Natural killer cell (primary cell): ENCODE measurements at places on chromosomes 5 and 9. TPM values are rescaled to one million over a fixed set of nuclear protein-coding genes. Genes with fewer than 3 reads are reported as not detected.
A peak's percentile ranks its signal among the peaks of the same experiment; 100 is the strongest.

GRCh38 chr9:134425812-134426211 is 99.6 kb downstream of the RXRA start:
- H3K4me1 ChIP-seq = no peaks in the 10 kb centered on the region
- peaks cover 10% of the 10 kb centered on the region for H3K36me3 ChIP-seq
- DNase-seq = no peak
- no peak overlapping the region for H3K27ac ChIP-seq
- no peak overlapping the region for H3K4me3 ChIP-seq
- no peaks in the 10 kb centered on the region for H3K27me3 ChIP-seq

- H3K36me3 ChIP-seq = no peaks in the 10 kb centered on the region
- H3K27ac ChIP-seq = no peak within 1 kb of the TSS
- H3K4me1 ChIP-seq = no peaks in the 10 kb centered on the region
- H3K4me3 ChIP-seq = no peak within 1 kb of the TSS
Observed at GRCh38 chr9:135561391-135562234, at the start of gene PAEP. TSS of gene PAEP (plus strand) at chr9:135561756.

DNA sequence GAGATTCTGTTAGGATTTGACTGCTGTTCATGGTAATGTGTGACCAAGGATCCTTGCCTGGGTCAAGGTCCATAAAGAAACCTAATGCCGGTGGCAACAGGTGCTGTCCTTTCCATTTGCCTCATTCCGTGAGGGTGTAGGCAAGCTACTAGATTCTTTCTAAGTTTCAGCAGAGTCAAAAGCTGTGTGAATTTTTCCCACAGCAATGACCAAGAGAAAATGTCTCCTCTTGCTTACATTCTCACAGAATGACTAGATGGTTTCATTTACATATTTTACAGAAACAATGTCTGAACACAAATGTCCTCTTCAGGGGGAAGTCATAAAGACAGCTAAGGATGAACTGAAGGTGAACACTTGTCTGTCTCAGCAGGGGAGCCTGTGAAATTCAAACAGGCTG is 75.3 kb upstream of the SV2C start:
- no peak overlapping the region for H3K27ac ChIP-seq
- no peak for DNase-seq
- no peaks in the 10 kb centered on the region for H3K36me3 ChIP-seq
- no peaks in the 10 kb centered on the region for H3K27me3 ChIP-seq
- no peaks in the 10 kb centered on the region for H3K4me1 ChIP-seq

DNA sequence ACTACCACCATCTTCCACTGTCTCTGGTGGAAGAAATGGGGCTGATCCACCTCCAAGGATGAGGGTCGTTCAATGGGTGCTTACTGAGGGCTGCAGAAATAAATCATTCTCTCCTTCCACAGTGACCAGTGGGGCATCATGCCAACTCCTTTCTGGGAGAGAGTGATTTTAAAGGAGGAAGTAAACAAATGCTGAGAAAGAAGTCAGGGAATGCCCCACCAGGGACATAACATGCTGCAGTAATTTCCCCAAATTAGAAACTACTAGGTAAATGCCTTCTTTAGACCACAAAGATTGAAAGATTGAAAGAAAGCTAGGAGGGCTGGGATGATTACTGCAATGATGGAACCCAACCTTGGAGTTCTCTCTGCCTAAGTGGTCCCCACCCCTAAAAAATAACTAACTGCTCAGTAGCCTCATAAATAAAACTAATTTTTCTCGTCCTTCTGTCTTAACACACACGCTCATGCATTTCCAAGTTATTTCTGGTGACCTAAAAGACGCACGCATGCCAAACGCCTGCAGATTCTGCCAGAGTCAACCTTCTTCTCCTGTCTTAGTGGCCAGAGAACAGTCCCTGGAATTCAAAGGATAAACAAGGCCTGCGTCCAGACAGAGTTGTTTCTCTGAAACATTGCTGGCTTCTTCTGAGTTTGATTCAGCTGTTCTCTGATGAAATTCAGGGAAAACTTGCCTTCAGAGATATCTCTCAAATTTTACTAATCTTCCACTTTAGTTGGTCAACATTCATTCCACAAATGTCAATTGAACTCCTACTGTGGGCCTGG is 250.0 kb downstream of the NR3C1 start:
- no peak overlapping the region for H3K4me3 ChIP-seq
- H3K27ac ChIP-seq = no peak overlapping the region
- no peak for DNase-seq
- H3K36me3 ChIP-seq = peaks cover 18% of the 10 kb centered on the region

GRCh38 chr5:117103703-117104102 is 529.1 kb upstream of the SEMA6A start:
- H3K4me1 ChIP-seq = no peaks in the 10 kb centered on the region
- DNase-seq = no peak
- H3K36me3 ChIP-seq = no peaks in the 10 kb centered on the region
- H3K4me3 ChIP-seq = no peak overlapping the region
- H3K27me3 ChIP-seq = no peaks in the 10 kb centered on the region

DNA sequence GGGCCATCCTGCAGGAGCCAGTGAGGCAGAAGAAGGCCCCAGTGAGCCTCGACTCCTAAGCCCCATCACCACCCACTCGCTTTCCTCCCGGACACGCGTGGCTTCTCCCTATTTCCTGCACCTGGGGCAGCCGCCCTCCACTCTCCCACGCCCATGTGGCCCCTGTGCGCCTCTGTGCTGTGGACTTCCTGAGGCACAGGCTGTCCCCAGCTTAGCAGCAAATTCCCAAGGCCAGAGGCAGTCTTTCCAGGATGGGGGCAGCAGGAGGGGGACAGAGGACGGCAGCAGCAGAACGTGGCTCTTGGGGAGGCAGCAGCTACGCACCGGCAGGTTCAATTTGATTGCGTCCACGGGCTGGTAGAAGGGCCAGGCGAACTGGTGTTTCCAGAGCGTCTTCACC is 14.9 kb downstream of the BRD3 start:
- peaks cover 45% of the 10 kb centered on the region for H3K36me3 ChIP-seq
- H3K27me3 ChIP-seq = no peaks in the 10 kb centered on the region
- H3K4me3 ChIP-seq = no peak overlapping the region
- peaks cover 19% of the 10 kb centered on the region for H3K4me1 ChIP-seq
- DNase-seq = no peak
- no peak overlapping the region for H3K27ac ChIP-seq

GRCh38 chr9:93952119-93952783 is 2.9 kb downstream of the BARX1 start:
- no peak overlapping the region for H3K27ac ChIP-seq
- peaks cover 50% of the 10 kb centered on the region for H3K4me1 ChIP-seq
- H3K4me3 ChIP-seq = no peak overlapping the region

DNA sequence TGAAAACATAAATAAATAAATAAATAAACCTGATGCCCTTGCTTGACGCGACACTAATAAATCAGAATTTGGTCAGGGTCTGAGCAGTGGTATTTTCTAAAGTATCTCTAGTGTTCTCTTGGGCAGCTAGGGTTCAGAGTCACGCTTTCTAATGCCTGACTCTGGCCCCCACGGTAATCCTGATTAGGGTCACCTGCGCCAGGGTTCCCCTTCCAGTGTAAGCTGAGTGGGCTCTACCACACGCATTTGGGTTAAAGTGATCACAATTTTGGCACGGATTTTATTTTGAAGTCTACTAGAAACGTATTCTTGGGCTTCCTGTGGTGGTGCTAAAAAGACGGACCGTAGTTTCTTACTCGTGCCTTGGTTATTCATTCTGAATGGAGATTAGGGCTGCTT is 651 bp downstream of the TTC1 start:
- no peak overlapping the region for H3K27ac ChIP-seq
- peaks cover 19% of the 10 kb centered on the region for H3K36me3 ChIP-seq
- peaks cover 18% of the 10 kb centered on the region for H3K4me1 ChIP-seq
- no peak for DNase-seq
- H3K4me3 ChIP-seq = peak overlapping the region; percentile 63

GRCh38 chr9:87498046-87498810 is 561 bp downstream of the DAPK1 start:
- H3K27me3 ChIP-seq = peaks cover 2% of the 10 kb centered on the region
- H3K27ac ChIP-seq = no peak overlapping the region
- H3K4me3 ChIP-seq = peak overlapping the region; percentile 31
- no peaks in the 10 kb centered on the region for H3K4me1 ChIP-seq

DNA sequence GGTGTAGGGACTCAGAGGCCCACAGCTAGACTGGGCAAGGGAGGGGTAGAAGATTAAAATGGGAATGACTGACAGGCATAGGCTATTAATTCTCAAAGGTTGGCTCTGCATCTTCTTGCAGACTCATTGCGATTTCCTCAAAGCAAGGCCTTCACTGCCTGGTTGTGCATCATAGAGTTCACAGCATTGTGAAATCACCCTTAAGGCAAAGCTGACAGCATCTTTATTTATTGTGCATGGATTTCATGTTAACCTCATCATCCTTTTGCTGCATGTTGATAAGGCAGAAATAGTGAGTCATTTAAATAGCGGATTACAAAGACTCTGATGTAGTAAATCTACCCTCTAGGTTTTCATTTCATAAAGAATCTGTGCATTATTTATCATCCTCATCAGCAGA is 13.6 kb upstream of the PALM2AKAP2 start:
- no peaks in the 10 kb centered on the region for H3K4me1 ChIP-seq
- no peaks in the 10 kb centered on the region for H3K36me3 ChIP-seq
- no peak overlapping the region for H3K27ac ChIP-seq
- DNase-seq = no peak
- H3K4me3 ChIP-seq = no peak overlapping the region

DNA sequence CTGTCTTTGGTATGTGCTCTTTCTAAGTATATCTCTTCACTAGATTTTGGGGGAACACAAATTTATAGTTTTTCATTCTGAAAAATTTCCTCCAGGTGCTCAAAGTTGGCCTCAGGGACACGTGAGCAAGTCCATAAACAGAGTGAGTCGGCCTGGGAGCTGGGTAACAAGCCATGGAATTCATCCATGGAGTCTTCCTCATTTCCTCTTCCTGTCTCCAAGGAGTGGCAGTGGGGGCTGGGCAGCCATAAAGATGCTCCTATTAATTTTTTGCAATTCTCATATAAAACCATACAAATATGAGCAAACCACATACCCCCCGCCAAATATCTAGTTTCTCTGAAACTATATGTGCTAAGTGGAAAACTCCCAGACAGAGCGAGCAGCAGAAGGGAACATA is 136.6 kb upstream of the OTULINL start:
- H3K4me3 ChIP-seq = no peak overlapping the region
- H3K27ac ChIP-seq = no peak overlapping the region
- no peaks in the 10 kb centered on the region for H3K27me3 ChIP-seq
- no peaks in the 10 kb centered on the region for H3K4me1 ChIP-seq
- DNase-seq = no peak
- no peaks in the 10 kb centered on the region for H3K36me3 ChIP-seq

GRCh38 chr9:103617046-103617445 is 477.1 kb upstream of the SMC2 start:
- H3K27me3 ChIP-seq = no peaks in the 10 kb centered on the region
- H3K4me1 ChIP-seq = no peaks in the 10 kb centered on the region
- H3K4me3 ChIP-seq = no peak overlapping the region
- no peak overlapping the region for H3K27ac ChIP-seq
- no peak for DNase-seq

GRCh38 chr9:14967450-14968321 is 57.5 kb upstream of the FREM1 start:
- no peak overlapping the region for H3K27ac ChIP-seq
- no peaks in the 10 kb centered on the region for H3K36me3 ChIP-seq
- DNase-seq = no peak

The CERCAM gene
- 29.6 TPM for total RNA-seq

The QRFP gene
- not detected for total RNA-seq

The SPRY4 gene
- 1.3 TPM for total RNA-seq

The SNX30 gene
- total RNA-seq = 8.5 TPM
